Placental epithelial cell (primary cell): ENCODE measurements at places on chromosomes 11 and 22. TPM values are rescaled to one million over a fixed set of nuclear protein-coding genes. Genes with fewer than 3 reads are reported as not detected.

Gene ATG2A
- total RNA-seq, result 18.8 and 28.5 TPM in 2 replicates

Gene FAM227A
- total RNA-seq, result 1.2 and 3.1 TPM in 2 replicates

Gene SPDYC
- not detected in 2 replicates for total RNA-seq

Gene SPI1
- not detected in 2 replicates for total RNA-seq

Gene MMP10
- 0.39 and 2.6 TPM in 2 replicates for total RNA-seq

Gene DEFB108B
- total RNA-seq, result not detected in 2 replicates

Gene ARHGAP8
- 9.0 and 12.6 TPM in 2 replicates for total RNA-seq

Gene MCM5
- 21.2 and 33.8 TPM in 2 replicates for total RNA-seq

Gene GTSE1
- total RNA-seq, result 3.1 and 7.6 TPM in 2 replicates

Gene KRTAP5-1
- total RNA-seq, result not detected in 2 replicates

Gene C11orf87
- not detected in 2 replicates for total RNA-seq

Gene SLC5A12
- not detected in 2 replicates for total RNA-seq
